Osteoblast (primary cell): ENCODE measurements at places on chromosomes 6 and 20.

- H3K36me3 ChIP-seq = no peaks in the 10 kb centered on the region
- H3K4me1 ChIP-seq = no peaks in the 10 kb centered on the region
- DNase-seq = no peak
- H3K27ac ChIP-seq = no peak overlapping the region
Measured at GRCh38 chr6:138037009-138037504, 70.2 kb downstream of the PERP start.

DNA sequence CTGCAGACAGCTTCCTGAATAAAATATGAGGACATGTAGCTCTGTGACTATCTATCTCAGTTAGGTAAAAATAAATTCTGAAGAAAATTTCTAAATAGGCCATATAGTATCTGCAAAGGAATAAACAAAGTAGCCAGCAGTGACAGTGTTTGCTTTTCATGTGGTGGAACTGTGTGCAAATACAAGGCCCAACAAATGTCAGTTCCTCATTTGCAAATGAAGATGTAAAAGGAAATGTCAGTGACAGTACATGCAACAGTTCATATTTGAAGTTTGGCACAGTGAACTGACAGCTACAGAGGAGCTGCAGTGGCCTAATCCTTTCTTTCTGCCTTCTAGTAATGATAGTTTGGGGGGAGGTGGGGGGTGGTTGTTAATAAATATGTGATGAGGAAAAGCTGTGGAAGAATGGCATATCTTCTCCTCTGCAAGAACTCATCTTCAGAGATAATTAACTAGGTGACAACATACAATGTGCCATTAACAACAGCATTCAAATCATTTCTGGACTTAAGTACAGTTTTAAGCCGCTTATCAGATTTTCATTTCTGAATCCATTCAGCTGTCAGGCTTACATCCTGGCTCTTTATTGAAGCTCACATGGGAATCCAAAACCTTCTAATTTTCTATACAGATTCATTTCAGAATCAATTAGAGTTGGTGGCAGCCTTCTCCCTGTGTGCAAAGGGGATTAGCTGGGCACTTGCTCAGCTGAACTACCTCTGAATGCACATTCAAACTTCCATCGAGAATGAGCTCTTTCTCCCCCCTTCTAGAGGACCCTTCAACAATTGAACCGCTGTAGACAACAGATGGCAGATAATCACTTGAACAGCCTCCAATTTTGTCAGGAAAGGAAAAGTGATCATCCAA is 1059.0 kb upstream of the EPHA7 start:
- no peaks in the 10 kb centered on the region for H3K27me3 ChIP-seq
- no peak for DNase-seq
- no peak overlapping the region for H3K27ac ChIP-seq
- H3K4me1 ChIP-seq = no peaks in the 10 kb centered on the region

DNA sequence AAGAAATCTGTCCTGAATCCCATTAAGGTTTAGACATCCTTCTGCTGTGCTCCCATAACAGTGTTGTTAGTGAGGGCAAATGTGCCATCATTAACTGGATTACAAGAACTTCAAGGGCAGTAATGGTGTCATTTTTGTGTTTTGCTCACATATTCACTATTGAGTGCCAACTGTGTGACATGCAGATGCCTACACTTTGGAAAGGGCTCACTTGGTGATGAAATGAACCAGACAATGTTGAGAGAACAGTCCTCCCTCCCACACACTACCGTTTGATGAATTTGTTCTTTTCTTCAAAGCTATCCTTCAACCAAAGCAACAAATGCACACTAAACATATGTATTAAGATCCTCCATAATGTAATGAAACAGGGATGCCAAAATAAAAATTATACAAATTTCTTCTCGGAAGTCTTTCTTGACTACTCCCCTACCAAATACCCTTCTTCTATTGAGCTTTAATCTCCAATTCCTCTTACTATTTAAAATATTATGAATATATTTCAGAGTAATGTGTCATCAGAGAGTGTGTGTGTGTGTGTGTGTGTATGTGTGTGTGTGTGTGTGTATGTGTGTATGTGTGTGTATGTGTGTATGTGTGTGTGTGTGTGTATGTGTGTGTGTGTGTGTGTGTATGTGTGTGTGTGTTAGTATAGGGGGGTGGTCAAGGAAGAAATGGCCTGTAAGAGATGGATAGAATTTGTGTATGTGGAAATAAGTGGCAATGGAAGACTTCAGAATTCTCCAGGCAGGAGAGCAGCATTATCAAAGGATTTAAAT is 92.3 kb upstream of the ENPP5 start:
- no peak for DNase-seq
- no peaks in the 10 kb centered on the region for H3K27me3 ChIP-seq
- no peaks in the 10 kb centered on the region for H3K36me3 ChIP-seq
- no peak overlapping the region for H3K4me3 ChIP-seq
- no peak overlapping the region for H3K27ac ChIP-seq
- H3K4me1 ChIP-seq = peaks cover 5% of the 10 kb centered on the region

DNA sequence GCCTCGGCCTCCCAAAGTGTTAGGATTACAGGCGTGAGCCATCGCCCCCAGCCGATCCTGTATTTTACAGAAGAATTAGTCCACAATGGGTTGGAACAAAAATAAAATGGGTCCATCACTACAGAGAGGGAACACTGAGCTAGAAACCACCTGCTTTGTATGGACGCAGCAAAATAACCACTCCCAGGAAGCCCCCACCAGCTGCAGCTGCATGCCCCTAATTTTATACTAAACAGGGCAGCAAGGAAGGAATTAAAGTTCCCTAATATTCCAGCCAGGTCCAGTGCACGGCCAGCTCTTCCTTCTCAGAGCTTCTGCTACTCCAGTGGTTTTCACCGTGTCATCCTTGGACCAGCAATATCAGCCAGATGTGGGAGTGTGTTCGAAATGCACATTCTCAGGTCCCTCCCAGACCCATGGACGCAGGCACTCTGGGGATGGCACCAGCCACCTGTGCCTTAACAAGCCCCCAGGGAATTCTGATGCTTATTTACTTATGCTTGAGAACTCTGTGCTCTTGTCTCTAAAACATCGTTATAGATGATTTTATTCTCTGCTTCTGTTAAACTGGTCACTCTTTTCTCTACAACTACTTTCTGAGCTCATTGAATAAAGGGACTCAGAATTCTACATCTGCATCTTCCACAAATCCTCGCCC is 189.5 kb upstream of the SLC24A3 start:
- H3K36me3 ChIP-seq = no peaks in the 10 kb centered on the region
- H3K27me3 ChIP-seq = no peaks in the 10 kb centered on the region
- H3K4me3 ChIP-seq = no peak overlapping the region
- DNase-seq = peak; percentile 46
- H3K27ac ChIP-seq = no peak overlapping the region
- H3K4me1 ChIP-seq = no peaks in the 10 kb centered on the region

DNA sequence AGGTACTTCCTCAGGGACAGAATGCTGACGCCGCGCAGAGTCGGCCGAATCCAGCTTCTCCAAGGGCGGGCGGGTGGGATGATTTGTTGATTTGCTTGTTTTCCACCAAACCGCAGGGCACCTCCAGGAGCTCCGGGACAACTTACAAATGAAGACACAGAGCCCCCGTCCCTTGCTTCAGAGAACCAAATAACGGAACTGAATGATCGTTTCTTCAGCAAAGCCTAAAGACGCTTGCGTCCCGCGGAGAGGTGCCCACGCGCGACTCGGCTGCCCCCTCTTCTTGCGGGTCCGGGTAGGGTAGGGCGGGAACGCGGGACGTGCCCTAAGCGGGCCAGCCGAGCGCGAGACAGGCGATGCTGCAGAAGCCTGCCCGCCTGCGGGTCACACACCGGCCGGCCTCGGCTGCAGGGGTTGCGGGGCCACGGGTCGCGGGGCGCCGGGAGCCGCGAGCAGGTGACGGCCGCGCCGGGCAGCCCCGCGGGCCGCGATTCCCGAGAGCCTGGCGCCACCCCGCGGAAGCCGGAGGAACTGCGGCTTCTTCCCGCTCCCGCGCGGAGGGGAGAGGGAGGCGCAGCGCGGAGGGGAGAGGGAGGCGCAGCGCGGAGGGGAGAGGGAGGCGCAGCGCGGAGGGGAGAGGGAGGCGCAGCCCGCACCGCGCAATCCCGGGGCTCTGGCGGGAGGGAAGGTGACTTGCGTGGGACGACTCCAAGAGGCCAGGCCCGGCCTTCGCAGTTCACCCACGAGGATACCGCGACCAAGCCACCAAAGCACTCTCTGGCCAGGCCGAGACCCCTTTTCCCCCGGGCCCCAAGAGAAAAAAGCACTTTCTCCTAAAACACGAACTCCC is 7.7 kb upstream of the FOXF2 start:
- peak overlapping the region; percentile 47 for H3K4me3 ChIP-seq
- no peaks in the 10 kb centered on the region for H3K36me3 ChIP-seq

- no peaks in the 10 kb centered on the region for H3K27me3 ChIP-seq
- H3K4me1 ChIP-seq = peaks cover 7% of the 10 kb centered on the region
- no peak overlapping the region for H3K4me3 ChIP-seq
- no peaks in the 10 kb centered on the region for H3K36me3 ChIP-seq
Measured at GRCh38 chr20:24378661-24379483, 90.6 kb upstream of the SYNDIG1 start.

- peaks cover 4% of the 10 kb centered on the region for H3K36me3 ChIP-seq
- H3K4me3 ChIP-seq = no peak overlapping the region
- peak overlapping the region; percentile 97 for H3K27ac ChIP-seq
- DNase-seq = no peak
- H3K4me1 ChIP-seq = peaks cover 16% of the 10 kb centered on the region
Measured at GRCh38 chr6:79544299-79544927, 7.2 kb upstream of the LCA5 start.

GRCh38 chr20:35490736-35491181 is 35.4 kb downstream of the CEP250 start:
- no peak overlapping the region for H3K4me3 ChIP-seq
- H3K4me1 ChIP-seq = no peaks in the 10 kb centered on the region
- H3K27ac ChIP-seq = no peak overlapping the region
- DNase-seq = no peak
- H3K27me3 ChIP-seq = no peaks in the 10 kb centered on the region

GRCh38 chr6:40406175-40406574 is 181.0 kb downstream of the LRFN2 start:
- H3K27ac ChIP-seq = no peak overlapping the region
- no peaks in the 10 kb centered on the region for H3K4me1 ChIP-seq
- no peak for DNase-seq
- H3K27me3 ChIP-seq = no peaks in the 10 kb centered on the region
- H3K36me3 ChIP-seq = no peaks in the 10 kb centered on the region
- no peak overlapping the region for H3K4me3 ChIP-seq

DNA sequence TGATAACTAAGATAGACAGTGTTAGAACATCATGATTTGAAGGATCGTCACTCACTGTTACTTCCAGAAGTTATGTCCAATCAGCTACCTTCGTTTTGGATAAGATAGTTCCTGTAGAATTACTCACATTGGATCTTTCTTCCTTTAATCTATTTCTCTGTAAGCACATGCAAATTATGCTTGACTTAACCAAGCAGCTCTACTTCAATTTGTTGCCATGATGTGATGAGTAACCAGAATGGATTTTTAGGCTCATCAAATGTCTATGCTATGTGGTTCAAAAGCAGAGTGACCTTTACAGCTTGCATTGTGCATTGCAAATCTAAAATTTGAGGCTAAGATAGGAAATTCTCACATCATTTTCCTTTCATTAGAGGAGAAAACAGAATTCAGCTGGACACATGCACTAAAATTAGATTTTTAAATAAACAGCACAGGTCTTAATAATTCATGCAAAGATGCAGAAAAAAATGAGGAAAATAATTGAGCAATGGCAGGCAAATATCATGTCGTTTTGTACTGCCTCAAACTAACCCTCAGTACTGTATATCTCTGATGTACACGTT is 76.7 kb upstream of the ZFP64 start:
- DNase-seq = no peak
- no peak overlapping the region for H3K4me3 ChIP-seq
- no peaks in the 10 kb centered on the region for H3K27me3 ChIP-seq
- no peak overlapping the region for H3K27ac ChIP-seq
- H3K36me3 ChIP-seq = no peaks in the 10 kb centered on the region

GRCh38 chr6:105831311-105832097 is 254.6 kb upstream of the PRDM1 start:
- H3K36me3 ChIP-seq = no peaks in the 10 kb centered on the region
- peaks cover 8% of the 10 kb centered on the region for H3K4me1 ChIP-seq
- no peak overlapping the region for H3K4me3 ChIP-seq
- H3K27me3 ChIP-seq = no peaks in the 10 kb centered on the region
- no peak overlapping the region for H3K27ac ChIP-seq

GRCh38 chr6:143157131-143157530 is 96.4 kb downstream of the AIG1 start:
- H3K4me3 ChIP-seq = no peak overlapping the region
- no peak overlapping the region for H3K27ac ChIP-seq
- no peak for DNase-seq
- peaks cover 33% of the 10 kb centered on the region for H3K4me1 ChIP-seq
- no peaks in the 10 kb centered on the region for H3K27me3 ChIP-seq

- no peak overlapping the region for H3K27ac ChIP-seq
- no peak overlapping the region for H3K4me3 ChIP-seq
- no peak for DNase-seq
- no peaks in the 10 kb centered on the region for H3K4me1 ChIP-seq
Measured at GRCh38 chr6:72922401-72922800, 300.5 kb downstream of the KCNQ5 start.

DNA sequence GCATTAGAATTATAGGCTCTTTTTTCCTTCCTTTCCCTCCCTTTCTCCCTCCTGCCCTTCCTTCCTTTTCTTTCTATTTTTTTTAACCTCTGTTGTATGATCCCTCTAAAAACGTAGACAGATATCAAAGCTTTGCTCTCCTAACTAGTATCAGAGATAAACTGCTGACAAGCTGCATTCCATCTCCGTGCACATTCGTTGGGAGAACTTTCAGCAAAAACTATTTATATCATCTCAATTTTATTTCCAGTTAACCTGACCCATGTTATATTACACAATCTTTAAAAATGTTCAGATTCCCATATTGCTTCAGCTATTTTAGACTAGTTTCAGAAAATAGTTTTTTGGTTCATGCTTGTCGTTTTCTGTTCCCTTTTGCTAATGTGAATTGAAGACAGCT is 47.3 kb downstream of the RNF217 start:
- H3K4me3 ChIP-seq = no peak overlapping the region
- no peaks in the 10 kb centered on the region for H3K27me3 ChIP-seq
- H3K36me3 ChIP-seq = peaks cover 3% of the 10 kb centered on the region
- DNase-seq = peak; percentile 2
- peaks cover 33% of the 10 kb centered on the region for H3K4me1 ChIP-seq

GRCh38 chr20:53622247-53623133 is 28.9 kb upstream of the ZNF217 start:
- H3K36me3 ChIP-seq = no peaks in the 10 kb centered on the region
- peak overlapping the region; percentile 96 for H3K27ac ChIP-seq
- peaks cover 38% of the 10 kb centered on the region for H3K4me1 ChIP-seq
- H3K27me3 ChIP-seq = no peaks in the 10 kb centered on the region
